AG20443 (cell line): ENCODE measurements at places on chromosomes 3 and 15.

DNA sequence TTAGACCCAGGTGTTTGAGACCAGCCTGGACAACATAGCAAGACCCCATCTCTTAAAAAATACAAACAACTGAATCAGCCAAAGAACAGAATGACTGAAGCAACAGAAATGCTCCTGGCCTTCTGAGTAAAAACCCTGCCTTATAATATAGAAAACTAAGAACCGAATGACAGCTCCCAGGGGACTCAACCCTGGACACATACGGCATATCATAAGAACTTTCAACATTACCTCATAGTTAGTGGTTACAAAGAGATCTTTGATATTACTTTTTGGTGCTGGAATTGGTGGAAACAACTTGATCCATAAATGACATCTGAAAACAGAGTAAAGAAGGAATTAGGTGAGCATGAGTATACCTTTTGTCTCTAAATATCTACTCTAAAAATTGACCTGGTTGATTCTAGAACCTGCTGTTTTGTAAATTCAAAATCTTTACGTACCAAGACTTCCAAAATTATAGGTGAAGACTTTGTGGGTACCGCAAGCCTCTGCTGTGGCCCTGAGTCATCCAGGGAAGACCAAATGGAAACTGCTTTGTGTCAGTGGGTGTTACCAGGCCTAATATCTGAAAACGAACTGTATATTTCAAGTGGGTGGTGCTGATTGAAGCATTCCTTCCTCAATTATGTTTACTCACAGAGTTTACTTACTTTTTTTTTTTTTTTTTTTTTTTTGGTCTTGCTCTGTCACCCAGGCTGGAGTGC, 35.5 kb downstream of the IL5RA start:
- DNase-seq, result no peak

- no peak for DNase-seq
Measured at GRCh38 chr3:98885851-98886250, 15.6 kb downstream of the DCBLD2 start.

- DNase-seq, result no peak
Measured at GRCh38 chr3:195256639-195257453, 14.1 kb downstream of the XXYLT1 start.

GRCh38 chr3:100537646-100538338, 45.4 kb downstream of the TMEM45A start:
- DNase-seq, result no peak

- peak; percentile 70 for DNase-seq
Measured at GRCh38 chr3:129481766-129482332, 41.8 kb downstream of the IFT122 start.

DNA sequence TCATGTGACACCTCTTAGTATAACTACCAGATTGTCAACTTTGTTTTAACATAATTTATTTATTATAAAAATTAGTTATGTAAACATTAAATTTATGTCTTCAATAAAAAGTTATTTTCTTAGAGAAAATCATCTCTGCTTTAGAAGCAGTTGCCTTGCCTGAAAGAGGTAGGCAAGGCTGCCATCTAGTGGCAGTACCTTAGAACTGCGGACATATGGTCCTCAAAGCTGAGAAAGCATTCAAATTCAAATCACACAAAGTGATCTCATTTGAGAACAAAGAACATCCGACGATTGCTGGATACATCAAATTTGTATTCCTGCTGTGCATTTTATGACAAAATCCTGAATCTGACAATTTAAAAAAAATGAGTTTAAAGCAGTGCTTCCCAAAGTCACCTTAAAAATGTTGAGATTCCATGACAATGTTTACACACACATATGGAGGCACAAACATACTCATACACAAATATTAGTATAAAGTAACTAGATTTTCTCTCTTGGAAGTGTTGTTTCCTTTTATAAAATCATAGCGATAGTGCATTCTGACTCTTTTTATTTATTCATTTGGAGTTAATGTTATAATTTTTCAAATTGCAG, 617.4 kb downstream of the CADM2 start:
- DNase-seq, result peak; percentile 57

- no peak for DNase-seq
Measured at GRCh38 chr3:95319921-95320494, 1257.1 kb downstream of the NSUN3 start.

GRCh38 chr3:128556907-128557306, 63.9 kb upstream of the GATA2 start:
- no peak for DNase-seq

DNA sequence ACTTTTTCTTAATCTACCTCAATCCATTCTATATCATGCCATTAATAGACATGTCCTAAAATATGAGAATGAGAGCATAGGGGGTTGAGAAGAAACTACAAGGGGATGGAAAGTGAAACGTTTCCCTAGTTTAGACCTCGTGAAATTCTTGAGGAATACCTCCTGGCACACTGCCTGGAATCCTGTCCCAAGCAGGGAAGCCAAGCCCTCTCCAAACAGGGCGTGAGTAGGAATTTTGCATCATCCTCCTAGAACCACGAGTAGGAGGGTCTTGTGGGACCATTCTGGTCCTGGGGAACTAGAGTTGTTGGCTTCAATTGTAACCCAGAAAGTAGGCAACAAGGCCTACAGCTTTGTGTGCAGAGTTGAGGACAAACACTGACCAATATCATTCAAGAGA, 19.6 kb upstream of the C3orf80 start:
- DNase-seq, result no peak

DNA sequence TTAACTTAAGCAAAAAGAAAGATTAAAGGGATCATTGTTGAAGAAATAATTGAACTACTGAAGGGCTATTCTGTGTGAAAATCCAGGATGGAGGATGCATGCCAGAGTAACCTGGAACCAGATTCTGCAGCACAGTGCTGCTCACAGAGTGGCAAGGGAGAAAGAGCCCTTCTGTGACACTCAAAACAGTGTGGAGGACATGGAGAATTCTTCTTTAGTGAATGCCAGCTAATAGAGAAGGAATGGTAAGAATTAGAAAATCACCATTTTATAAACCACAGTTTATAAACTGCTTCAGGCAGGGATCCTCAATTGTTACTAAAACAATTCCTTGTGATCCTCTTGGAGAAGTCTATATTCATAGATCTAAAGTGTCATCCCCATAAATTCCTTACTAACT, 70.4 kb upstream of the ARHGEF26 start:
- DNase-seq, result peak; percentile 12

DNA sequence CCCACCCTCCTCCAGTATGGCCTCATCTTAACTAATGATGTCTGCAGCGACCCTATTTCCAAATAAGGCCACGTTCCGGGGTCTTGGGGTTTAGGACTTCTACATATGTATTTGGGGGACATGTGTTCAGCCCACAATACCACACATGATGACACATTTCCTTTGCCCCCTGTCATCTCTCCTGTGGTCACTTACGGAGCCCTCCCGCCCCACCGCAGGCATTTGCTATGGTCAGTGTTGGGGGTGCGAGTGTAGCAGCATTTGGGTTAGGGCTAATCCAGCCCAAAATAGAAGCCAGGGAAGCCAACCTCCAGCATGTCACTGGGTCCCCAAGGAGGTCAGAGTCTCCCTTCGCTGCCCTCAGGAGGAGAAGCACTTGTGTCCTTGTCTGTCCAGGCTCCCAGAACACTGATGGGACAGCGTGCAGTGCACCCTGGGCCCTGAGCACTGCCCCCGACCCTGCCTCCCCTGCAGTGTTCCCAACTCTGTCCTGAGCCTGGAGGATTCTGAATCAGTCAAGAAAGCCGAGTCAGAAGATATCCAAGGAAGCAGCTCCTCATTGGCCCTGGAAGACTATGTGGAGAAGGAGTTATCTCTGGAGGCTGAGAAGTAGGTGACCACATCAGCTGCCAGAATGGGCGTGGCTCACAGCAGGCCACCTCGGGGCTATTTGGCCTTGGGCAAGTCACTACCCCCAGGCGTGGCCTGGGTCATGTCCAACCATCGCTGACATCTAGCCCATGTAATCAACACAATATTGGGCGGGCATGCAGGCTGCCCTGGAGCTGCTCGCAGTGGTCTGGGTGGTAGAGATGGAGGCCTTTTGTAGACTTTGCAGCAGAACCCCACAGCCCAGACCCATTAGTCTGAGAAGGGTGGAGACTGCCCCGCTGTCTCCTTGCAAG, 46.9 kb upstream of the FGD5 start:
- no peak for DNase-seq

GRCh38 chr3:192881159-192881786, 36.4 kb downstream of the MB21D2 start:
- no peak for DNase-seq

GRCh38 chr3:172154768-172155664, 115.6 kb downstream of the FNDC3B start:
- no peak for DNase-seq
